ENCODE measurements at places on chromosomes 16 and 17. TPM values are rescaled to one million over a fixed set of nuclear protein-coding genes. Genes with fewer than 3 reads are reported as not detected.

GRCh38 chr16:71520550-71520949 lies 5.7 kb upstream of the CHST4 start:
- DNase-seq: peak; percentile 60

DNA sequence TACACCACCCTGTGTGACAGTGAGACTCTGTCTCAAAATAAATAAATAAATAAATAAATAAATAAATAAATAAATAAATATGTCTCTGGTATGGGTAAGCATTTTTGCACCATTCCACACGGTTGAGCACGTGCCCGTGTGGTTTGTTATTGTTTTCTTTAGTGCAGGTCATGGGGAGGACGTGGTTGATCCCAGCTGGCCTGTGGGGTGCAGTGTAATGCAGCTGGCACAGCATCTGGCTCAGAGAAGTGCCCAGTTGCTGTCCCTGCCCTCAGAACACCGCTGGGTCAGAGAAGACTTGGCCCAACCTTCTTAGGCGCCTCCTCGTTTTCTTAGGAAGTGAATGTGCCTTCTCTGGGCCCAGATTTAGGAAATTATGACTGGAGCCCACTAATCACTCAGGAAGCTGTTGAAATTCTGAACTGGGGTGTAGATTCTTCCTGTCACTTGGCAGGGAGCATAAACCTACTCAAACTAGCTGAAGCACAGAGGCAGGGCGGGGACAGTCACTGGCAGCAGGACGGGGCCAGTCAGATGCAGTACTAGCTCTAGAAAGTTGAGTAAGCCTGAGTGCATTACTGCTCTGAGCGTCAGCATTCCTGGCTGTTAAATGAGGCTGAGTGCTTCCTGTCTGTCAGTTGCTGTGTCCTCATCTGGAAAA lies 85.9 kb downstream of the SNX29 start:
- peak; percentile 72 for DNase-seq

GRCh38 chr17:14715561-14715960 lies 414.7 kb downstream of the HS3ST3B1 start:
- no peak for DNase-seq

- peak; percentile 83 for DNase-seq
These were observed 21.3 kb downstream of the CYLD start for GRCh38 chr16:50763211-50763610.

- peak; percentile 63 for DNase-seq
These were observed 33.7 kb downstream of the HOXB1 start for GRCh38 chr17:48497103-48497502.

- peak; percentile 76 for DNase-seq
These were observed 45.3 kb upstream of the MSI2 start for GRCh38 chr17:57210972-57211411.

DNA sequence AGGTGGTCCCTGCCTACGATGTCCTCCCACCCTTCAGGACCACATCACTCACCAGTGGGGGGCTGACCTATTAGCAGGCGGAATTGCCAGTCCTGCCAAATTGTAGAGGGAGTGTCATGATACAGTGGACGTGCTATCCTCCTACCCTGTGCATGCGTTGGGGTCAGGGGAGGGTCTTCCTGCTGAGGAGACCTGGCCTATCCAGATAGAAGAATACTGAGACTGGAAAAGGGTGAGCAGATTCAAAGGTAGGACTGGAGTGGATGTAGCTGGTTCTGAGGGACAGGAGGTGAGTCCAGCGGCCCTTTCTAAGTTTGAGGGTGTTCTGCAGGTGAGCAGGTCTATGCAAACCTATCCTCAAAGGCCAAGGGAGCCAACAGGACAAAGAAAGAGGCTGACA lies 8.0 kb downstream of the PRSS41 start:
- no peak for DNase-seq

DNA sequence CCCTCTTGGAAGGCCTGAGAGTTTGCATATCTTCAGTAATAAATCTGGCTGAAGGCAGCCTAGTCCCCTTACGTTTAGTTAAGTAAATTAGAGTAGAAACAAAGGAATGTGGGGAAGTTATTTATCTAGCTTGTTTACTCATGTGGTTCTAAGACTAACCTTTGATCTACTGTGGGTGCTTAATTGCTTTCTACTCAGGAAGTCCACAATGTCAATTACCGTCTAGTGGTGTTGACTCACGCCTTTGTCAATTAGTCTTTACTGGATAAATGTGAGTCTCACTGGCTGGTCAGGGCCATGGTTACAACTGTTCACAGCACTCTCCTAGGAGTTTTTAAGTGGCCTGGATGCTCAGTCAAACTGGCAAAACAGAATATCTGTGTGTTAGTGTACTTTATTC lies 2338.4 kb downstream of the TP53TG3F start:
- DNase-seq: no peak

- DNase-seq: peak; percentile 78
These were observed 502.7 kb upstream of the HSBP1 start for GRCh38 chr16:83305092-83305491.

DNA sequence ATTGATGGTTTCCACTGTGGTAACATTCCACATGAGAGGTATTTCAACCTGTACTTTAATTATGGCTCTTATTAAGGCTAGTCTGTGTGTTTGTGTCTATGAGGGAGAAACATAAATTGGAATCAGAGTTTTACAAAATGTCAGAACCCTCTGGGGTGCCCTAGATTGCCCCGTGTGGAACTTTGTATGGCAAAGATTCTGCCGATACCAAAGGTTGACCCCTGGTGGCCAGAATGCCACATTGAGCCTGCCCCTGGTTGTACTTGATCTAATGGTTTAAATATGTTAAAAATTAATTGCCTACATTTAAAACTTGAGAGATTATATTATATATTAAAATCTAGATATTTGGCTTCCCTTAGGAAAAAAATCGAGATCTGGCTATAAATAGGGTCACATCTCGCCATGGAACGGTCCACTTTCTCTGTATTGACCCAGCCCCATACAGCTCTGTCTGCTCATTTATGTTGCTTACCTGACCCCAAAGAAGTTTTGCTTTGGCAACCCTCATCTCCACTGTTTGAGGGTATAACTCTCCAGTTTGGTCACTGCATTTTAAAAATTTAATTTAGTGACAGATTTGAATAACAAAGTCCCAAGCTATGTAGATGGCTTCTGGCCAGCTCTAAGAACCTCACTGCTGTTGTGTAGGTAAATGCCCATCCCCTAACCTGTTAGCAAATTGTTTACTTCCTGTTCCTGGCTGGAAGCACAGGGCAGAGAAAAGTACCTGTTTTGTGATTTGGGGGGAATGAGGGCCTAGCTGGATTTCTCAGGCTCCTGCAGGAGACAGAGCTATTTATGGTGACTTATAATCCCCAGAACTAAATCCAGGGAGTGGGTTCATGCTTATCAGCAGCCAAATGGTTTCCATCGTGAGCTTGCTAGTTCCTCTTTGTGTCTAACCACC lies 95.0 kb downstream of the PLCG2 start:
- peak; percentile 27 for DNase-seq

DNA sequence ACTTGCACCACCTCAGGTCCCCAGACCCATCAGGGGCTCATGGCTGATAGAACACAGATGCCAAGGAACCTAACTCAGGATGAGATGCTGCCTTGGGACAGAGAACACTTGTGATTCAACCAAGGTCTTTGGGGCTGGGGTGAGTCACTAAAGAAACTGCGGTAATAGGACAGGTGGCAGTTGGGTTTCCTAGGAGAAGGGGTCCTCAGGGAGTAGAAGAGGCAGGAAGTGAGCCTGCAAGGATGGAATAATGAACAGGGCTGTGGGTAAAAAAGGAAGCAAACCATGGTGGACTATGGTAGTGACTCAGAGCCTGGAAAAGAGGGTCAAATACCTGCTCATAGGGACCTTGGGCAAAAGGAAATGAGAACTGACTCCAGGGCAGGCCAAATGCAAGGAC lies 6.5 kb upstream of the PNPO start:
- DNase-seq: peak; percentile 27

DNA sequence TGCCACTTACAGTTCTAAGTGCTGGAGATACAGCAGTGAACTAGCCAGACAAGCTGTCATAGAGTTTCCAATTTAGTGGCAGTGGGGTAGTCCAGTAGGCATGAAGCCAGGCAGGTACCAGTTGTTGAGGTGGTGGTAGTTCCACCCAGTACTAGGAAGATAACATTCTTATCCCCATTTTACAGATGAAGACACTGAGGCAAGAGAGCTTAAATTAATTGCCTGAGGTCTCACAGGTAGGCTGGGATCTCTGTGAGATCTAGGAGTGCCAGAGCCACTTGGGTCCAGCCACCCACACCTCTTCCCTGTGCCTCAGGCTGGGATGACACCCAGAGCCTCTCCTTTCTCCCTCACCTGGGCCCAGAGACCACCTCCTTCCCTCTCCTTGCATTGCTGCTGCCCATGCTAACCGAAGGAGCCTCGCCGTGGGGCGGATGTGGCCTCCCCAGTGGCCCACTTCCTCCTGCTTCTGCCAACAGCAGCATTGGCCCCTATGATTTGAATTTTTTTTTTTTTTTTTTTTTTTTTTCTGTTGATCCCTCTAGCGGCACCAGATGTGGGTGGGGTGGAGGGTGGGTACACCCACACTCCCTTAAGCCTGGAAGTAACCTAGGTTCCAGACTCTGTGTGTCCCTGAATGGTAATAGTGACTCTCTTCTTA lies 114.0 kb downstream of the PRKCB start:
- DNase-seq: no peak

GRCh38 chr17:4038076-4038475 lies 73.8 kb upstream of the ATP2A3 start:
- no peak for DNase-seq

DNA sequence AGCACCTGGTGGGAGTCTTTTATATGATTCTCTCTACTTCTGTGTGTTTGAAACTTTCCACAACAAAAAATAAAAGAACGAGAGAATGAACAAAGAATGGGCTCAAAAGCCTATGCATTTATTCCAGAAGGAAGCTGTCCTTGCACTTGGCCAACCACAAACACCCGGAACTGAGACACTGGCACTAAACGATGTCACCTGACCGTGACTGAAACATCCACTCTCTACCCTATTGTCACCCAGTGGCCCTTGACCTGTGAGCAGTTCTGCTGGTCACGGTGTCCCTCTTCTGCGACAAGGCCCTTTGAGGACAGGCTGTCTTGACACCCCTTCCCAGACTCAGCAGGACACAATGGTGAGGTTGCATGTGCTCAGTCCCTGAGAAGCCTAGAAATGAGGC lies 56.6 kb downstream of the TEKT5 start:
- DNase-seq: no peak

DNA sequence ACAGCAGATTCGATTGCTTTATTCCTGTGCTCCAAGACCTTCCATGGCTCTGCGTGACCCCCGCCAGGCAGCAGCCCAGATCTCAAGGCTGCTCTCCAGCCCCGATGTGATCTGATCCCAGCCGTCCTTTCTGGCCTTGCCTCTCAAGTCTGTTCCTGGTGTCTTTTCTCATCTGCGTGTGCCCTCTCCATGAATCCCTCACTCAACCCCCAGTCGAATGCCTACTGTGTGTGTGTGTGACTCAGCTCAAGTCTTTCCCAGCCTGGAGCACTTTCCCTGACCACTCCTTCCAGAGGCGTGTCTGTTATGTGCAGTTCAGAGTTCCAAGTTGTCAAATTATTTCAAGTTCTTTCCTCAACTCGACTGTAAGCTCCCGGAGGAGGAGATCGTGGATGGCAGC lies 64.0 kb downstream of the MRM1 start:
- peak; percentile 20 for DNase-seq

- DNase-seq: no peak
These were observed 21.6 kb upstream of the ATP2A3 start for GRCh38 chr17:3985846-3986245.

- DNase-seq: peak; percentile 20
These were observed 8.2 kb downstream of the STX1B start for GRCh38 chr16:31002250-31002700.

- DNase-seq: no peak
These were observed 191.7 kb downstream of the PRKCB start for GRCh38 chr16:24027466-24027865.

DNA sequence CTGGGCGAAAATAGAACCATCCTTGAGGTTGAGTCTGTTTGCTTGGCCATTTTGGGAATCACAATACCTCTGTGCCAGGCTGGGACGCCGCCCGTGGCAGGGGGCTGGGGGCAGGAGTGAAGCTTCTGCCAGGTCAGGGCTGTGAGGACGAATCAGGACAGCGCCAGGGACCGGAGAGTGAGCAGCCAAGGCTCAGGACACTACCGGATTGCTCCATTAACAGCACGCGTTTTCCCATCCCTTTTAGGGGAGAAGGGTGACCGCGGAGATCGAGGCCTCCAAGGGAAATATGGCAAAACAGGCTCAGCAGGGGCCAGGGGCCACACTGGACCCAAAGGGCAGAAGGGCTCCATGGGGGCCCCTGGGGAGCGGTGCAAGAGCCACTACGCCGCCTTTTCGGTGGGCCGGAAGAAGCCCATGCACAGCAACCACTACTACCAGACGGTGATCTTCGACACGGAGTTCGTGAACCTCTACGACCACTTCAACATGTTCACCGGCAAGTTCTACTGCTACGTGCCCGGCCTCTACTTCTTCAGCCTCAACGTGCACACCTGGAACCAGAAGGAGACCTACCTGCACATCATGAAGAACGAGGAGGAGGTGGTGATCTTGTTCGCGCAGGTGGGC lies 23.4 kb downstream of the C1QTNF1 start:
- DNase-seq: no peak

DNA sequence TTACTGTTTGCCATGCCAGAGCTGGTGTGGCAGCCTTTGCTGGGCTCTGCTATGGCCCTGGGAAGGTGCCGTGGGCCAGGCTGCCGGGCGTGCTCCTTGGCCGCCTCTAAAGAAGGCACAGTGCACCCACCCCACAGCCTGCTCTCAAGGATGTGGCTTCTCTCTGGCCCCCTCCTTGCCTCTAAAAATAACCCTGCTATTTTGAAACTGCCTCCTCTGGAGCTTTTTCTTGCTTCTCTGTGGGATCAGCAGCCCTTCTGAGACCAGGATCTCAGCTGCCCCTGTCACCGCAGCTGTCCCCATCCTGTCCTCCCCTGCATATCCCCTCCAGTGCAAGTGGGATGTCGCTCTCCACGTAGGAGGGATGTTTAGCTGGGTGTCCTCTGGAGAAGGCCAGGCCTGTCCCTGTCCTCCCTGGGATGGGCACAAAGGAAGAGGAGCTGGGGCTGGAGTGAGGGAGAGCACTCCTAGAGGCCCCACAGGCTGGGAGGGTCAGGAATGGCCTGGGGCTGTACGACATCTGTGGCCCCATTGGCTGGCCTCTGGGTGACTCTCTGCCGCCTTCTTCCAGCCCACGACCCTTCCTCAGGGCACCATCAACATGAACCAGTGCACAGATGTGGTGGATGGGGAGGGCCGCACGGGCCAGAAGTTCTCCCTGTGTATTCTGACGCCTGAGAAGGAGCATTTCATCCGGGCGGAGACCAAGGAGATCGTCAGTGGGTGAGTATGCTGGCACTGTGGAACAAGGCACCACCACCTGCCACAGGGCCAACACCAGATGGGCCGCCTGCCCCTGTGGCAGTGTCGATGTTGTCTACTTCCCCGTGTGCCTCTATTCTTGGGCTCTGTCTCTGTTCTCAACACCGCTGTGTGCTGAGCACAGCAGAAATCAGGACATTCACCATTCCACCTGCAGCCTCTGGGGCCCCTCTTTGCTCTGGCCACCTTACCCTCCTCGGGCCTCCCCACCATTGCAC lies 79.7 kb downstream of the PLD6 start:
- no peak for DNase-seq

KIF19 gene
- not detected for polyA plus RNA-seq

RPGRIP1L gene
- polyA plus RNA-seq: 6.0 TPM

CHST5 gene
- 0.01 TPM for polyA plus RNA-seq

RFFL gene
- 15.3 TPM for polyA plus RNA-seq

IRF8 gene
- polyA plus RNA-seq: not detected

TBC1D3K gene
- polyA plus RNA-seq: not detected

UNC13D gene
- polyA plus RNA-seq: 1.3 TPM

NAGLU gene
- polyA plus RNA-seq: 17.5 TPM

ABI3 gene
- polyA plus RNA-seq: not detected

HOXB4 gene
- 0.01 TPM for polyA plus RNA-seq

SBK1 gene
- 0.08 TPM for polyA plus RNA-seq

INPP5K gene
- 15.9 TPM for polyA plus RNA-seq

CCT6B gene
- polyA plus RNA-seq: 1.2 TPM

SCGB1C2 gene
- not detected for polyA plus RNA-seq

FOXC2 gene
- 1.3 TPM for polyA plus RNA-seq

FBXL16 gene
- polyA plus RNA-seq: 0.53 TPM
